ENCODE measurements at places on chromosomes 12 and 14. TPM values are rescaled to one million over a fixed set of nuclear protein-coding genes. Genes with fewer than 3 reads are reported as not detected.

Gene AQP6
- total RNA-seq = not detected

Gene ITGB7
- 1.2 TPM for total RNA-seq

Gene MDM1
- total RNA-seq = 11.4 TPM

Gene RD3L
- not detected for total RNA-seq

Gene KRT74
- total RNA-seq = not detected

Gene LRP1-AS
- not detected for total RNA-seq
